Endothelial cell of umbilical vein (primary cell): ENCODE measurements at places on chromosomes 2 and 18. TPM values are rescaled to one million over a fixed set of nuclear protein-coding genes. Genes with fewer than 3 reads are reported as not detected.

- DNase-seq: no peak
Measured at GRCh38 chr18:71079606-71080005, 790.8 kb downstream of the SOCS6 start.

DNA sequence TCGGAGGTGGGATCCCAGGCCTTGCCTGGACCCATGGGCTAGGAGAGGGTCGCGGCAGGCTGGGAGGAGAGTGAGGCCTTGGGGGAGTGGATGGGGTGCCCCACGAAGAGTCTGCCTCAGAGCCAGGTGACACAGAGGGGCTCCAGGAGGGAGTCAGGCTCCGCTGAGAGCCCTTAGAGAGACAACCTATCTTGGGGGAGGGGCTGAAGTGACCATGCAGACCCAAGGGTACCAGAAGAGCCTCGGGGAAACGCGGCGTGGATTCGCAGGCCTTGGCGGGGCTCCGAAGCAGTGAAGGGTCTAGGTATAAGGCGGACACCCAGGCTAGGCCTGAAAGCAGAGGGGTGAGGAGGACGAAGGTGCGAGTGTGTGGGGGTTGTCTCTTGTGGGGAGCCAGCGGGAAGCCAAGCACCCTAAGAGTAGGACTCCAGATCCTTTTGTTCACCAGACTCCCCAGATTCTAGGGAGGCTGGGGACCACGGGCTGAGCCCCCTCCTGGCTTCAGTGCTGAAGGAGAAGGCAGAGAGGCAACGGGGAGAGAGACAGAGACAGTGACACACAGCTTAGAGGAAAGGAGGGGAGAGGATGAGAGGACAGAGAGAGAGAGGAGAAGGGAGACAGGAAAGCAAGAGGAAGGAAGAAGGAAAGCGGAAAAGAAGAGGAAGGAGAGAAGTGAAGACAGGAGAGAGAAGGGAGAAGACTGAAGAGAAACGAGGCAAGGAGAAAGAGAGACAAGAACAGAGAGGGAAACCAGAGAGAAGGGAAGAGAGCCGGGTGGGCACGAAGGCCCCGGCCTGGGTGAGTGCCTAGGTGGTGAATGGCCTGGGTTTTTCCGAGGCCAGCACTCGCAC, 1.1 kb upstream of the HOXD11 start:
- no peak for DNase-seq

DNA sequence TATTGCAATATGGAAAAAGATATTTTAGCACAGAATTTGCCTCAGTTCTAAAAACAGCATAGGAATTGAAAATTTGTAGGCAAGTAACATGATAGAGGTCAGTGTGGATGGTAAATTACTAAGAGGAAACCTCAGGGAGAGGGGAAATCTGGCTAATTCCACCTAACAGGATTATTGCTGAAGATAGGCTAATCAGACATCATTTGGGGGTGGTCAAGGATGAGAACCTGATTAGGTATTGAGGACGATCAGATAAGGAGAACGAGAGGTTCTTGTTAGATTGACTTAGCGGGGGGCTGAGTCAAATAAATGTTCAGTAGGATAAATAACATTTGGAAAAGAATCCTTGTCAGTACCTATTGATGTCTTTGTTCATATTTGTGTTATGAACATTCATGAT, 543.2 kb upstream of the LRRTM4 start:
- DNase-seq: no peak

DNA sequence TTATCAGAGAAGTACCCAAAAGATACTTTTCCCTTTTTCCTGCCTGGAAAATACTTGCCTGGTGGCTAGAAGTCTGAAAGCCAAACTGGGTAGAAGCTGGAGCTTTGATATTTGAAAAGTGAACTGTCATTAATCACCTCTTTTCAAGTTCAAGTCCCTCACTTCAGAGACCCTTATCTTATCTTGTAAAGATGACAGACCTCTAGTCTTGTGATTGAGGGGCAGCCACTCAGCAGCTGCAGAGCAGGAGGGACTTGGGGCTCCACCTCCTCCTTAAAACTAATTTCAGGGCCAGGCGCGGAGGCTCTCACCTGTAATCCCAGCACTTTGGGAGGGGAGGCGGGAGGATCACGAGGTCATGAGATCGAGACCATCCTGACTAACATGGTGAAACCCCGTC, 64.2 kb upstream of the CDCA7 start:
- DNase-seq: no peak

- no peak for DNase-seq
Measured at GRCh38 chr2:61221819-61222218, 59.8 kb downstream of the C2orf74 start.

DNA sequence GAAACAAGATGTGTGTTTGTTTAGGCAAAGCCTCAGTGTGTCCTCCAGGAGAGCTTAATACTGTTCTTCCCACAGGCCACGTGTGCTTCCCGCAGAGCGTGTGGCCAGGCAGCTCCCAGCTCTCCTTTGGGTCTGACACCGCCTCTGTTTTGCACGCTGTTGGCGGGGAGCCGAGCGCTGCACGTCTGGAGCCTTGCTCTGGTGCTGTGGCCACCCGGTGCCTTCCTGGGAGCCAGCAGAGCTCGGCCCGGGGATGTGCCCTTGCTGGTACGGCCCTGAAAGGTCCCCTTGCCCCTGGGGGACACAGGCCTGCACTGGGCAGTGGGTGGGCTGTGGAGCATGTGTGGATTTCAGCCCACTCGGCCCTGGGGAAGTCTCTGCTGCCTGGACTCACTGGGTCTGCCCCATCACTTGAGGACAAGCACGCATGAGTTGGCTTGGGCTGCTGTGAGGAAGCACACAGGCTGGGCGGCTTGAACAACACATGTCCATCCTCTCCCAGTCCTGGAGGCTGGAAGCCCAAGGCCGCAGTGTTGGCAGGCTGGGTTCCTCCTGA, 160.7 kb upstream of the HDAC4 start:
- DNase-seq: no peak

GRCh38 chr2:26758790-26759321, 5.2 kb upstream of the SLC35F6 start:
- DNase-seq: no peak

DNA sequence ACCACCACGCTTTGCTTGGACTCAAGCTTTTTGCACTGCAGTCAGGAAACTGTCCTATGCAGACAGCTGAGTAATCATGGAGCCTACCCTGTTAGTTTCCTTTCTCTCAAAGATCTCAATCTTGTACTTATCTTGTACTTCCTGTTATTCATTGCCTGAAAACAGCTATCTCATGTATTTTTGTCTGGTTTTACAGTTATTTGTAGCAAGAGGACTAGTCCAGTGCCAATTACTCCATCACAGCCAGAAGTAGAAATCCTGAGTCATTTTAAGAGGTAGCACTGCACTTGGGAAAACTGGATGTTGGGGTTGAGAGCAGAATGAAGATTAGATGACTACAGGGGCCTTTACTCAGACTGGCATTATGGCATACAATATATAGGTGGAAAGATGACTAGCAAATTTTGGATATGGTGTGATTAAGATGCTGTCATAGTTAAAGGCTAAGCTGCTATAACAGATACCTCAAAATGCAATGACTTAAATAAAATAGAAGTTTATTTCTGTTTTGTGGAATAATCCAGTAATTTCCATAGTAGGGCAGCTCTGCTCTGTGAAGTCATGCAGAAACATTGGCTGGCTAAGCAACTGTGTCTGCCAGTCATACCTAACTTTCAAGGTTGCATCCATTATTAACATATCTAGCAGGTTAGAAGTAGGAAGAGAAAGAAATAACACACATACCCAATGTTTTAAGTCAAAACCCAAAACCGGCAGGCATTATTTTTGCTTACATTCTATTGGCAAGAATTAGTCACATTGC, 21.1 kb upstream of the CHMP3 start:
- DNase-seq: peak; percentile 94

DNA sequence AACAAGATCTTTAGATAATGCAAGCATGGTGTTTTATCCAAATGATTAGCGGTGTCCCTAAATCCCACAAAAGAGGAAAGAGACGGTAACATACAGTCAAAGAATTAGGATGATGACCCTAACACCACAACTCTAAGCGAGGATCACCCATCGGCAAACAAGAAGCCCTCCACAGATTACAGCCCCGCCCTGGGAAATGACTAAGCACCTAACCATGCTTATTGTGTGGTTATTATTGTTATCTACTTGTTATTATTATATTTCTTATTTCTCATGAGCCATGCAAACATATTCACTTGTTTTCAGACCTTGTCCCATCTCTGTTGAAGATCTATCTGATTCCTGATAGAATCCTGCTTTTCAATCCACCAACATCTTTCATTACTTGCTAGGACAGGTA, 651.3 kb downstream of the NYAP2 start:
- no peak for DNase-seq

DNA sequence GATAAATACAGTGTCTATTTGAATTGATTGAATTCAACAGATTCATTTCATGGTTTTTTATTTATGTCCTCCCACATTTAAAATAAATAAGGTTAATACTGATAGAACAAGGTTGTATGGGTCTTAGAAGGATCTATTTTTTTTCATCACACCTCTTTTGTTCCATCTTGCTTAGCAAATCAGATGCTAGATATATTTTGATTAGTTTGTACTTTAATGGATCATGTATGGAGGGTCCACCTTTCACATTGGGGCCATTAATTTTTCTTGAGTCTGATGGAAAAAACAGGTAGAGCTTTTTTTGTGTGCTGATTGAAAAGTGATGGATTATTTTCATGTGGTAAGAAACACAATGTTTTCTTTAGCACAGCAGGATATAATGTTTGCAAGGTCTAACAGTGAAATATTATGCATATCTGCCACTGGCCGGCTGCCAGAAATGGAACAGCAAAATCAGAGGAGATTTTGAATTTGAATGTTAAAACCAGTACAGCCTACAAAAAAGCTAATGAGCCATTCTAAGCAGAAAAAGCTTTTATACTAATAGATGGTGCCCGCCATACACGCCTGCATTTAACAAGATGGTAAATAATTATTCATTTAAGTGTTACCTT, 188.1 kb upstream of the ETAA1 start:
- DNase-seq: peak; percentile 37

GRCh38 chr18:8822643-8823042, 117.3 kb downstream of the MTCL1 start:
- DNase-seq: no peak

GRCh38 chr2:75465317-75465984, 95.3 kb downstream of the EVA1A start:
- DNase-seq: peak; percentile 55

- no peak for DNase-seq
Measured at GRCh38 chr18:369224-370015, 101.6 kb upstream of the THOC1 start.

The ST8SIA5 gene
- total RNA-seq: 0.32 and 0.62 TPM in 2 replicates

The MIB1 gene
- total RNA-seq: 37.5 and 40.6 TPM in 2 replicates

The GPR75 gene
- total RNA-seq: 4.7 and 5.0 TPM in 2 replicates

The SDC1 gene
- 3.5 and 4.0 TPM in 2 replicates for total RNA-seq

The GFPT1 gene
- 38.7 and 45.1 TPM in 2 replicates for total RNA-seq

The RAB6C gene
- total RNA-seq: not detected in 2 replicates

The ASXL3 gene
- 0.27 and 1.7 TPM in 2 replicates for total RNA-seq

The GBX2 gene
- total RNA-seq: 3.6 TPM in 2 replicates
